ENCODE measurements at places on chromosomes 11 and 22. TPM values are rescaled to one million over a fixed set of nuclear protein-coding genes. Genes with fewer than 3 reads are reported as not detected.
A peak's percentile ranks its signal among the peaks of the same experiment; 100 is the strongest.

The HEPN1 gene
- not detected for total RNA-seq

The OR51D1 gene
- total RNA-seq: 0.63 TPM

The APOBEC3G gene
- 73.8 TPM for total RNA-seq

The HEPACAM gene
- 0.24 TPM for total RNA-seq

The ARHGAP8 gene
- 9.5 TPM for total RNA-seq

The AGBL2 gene
- total RNA-seq: 25.8 TPM

The SCGB1C1 gene
- total RNA-seq: not detected

The BEST1 gene
- total RNA-seq: 21.0 TPM

The F2 gene
- 3.6 TPM for total RNA-seq

The RAB3IL1 gene
- total RNA-seq: 65.8 TPM

The TEX12 gene
- 11.6 TPM for total RNA-seq

DNA sequence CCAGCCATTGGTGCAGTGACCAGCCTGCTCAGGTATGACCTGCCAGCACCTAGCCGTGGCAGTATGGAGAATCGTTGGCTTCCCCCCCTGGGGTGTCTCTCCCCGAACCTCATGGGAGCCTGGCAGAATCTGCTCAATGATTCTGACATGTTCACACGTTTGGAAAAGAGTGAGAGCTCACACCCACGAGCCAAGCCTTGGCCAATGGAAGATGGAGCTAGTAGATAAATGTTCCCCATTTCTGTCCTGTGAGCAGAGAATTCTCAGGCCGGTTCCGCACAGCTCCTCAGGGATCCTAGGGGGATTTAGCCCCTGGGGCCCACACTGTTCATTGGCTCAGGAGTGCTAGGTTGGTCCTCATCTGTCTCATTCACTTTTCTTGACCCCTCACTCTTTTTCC, 128.4 kb downstream of the RCN1 start:
- H3K27ac ChIP-seq: no peak overlapping the region
- no peak for DNase-seq
- no peak overlapping the region for H3K4me3 ChIP-seq
- no peaks in the 10 kb centered on the region for H3K36me3 ChIP-seq

- H3K4me1 ChIP-seq: no peaks in the 10 kb centered on the region
- H3K36me3 ChIP-seq: no peaks in the 10 kb centered on the region
- no peak overlapping the region for H3K4me3 ChIP-seq
- no peaks in the 10 kb centered on the region for H3K27me3 ChIP-seq
- DNase-seq: peak; percentile 0
Observed at GRCh38 chr22:49241174-49241851, 586.4 kb downstream of the BRD1 start.

DNA sequence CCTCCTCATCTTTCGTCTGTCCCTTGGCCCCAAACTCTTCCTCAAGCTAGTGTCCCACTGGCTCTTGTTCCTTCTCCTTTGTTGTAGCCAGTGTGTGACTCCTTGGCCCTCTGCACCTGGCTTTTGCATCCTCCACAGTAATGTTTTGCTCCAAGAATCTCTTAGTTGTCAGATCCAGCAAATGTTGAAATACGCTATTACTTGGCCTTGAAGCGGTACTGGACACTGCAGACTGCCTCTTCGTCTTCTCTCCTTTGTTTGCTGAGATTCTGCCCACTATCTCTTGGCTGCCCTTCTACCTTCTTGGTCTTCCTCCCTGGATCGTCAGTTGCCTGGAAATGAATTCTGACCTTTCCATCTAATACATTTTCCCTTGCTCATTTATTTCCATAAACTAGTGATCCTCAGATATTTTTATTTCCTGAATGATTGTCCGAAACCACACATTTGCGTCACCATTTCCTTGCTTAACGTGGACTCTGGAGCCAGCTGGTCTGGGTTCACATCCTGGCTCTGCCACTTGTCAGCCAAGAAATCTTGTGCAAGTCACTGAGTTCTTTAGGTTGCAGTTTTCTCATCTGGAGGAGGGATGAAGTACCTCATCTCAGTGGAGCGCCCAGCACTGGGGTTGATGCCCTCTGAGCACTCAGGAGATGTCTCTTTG, 113.6 kb downstream of the LDLRAD3 start:
- no peak for DNase-seq
- no peaks in the 10 kb centered on the region for H3K27me3 ChIP-seq
- no peak overlapping the region for H3K4me3 ChIP-seq
- peaks cover 6% of the 10 kb centered on the region for H3K4me1 ChIP-seq
- no peak overlapping the region for H3K27ac ChIP-seq

- no peak overlapping the region for H3K27ac ChIP-seq
- peak; percentile 34 for DNase-seq
- no peaks in the 10 kb centered on the region for H3K36me3 ChIP-seq
Observed at GRCh38 chr11:61102667-61103571, 630 bp downstream of the CD5 start.

DNA sequence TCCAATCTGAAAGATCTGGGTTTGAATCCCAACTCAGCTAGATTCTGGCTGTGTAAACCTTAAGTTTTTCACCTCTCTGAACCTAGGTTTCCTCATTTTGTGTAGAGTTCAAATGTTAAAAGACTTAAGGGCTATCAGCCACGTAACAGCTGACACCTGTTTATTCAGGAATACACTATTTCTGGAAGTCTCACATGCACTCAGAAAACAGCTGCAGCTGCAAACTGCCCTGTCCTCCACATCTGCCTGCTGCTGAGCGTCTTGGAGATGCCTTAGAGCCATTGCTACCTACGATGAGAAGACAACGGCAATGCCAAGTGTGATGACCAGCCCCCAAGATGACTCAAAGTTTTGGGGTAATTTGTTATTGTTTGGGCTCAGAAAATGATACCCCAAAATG, 6.7 kb upstream of the TRIM44 start:
- no peak overlapping the region for H3K27ac ChIP-seq
- DNase-seq: no peak
- no peaks in the 10 kb centered on the region for H3K27me3 ChIP-seq
- H3K36me3 ChIP-seq: no peaks in the 10 kb centered on the region

DNA sequence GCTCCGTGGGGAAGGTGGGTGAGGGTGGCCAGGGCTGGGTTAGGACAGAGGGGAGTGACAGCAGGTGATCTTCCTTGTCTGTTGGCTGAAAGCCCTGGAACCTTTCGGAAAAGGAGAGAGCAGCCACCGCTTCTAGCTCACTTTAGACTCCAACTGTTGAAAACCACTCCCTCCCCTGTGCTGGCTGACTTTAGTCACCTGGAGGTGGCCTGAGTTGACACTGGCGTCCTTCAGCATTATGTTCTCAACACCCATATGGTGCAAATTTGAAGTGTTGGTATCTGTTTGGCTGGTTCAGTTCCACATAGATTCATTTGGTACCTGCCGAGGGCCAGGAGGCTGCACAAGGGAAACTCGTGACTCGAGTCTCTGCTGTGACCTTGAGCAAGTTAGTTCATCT, 28.8 kb downstream of the ZC3H7B start:
- no peaks in the 10 kb centered on the region for H3K36me3 ChIP-seq
- no peak for DNase-seq
- H3K4me3 ChIP-seq: no peak overlapping the region
- H3K27me3 ChIP-seq: no peaks in the 10 kb centered on the region
